ENCODE measurements at places on chromosomes 2 and 18.

- no peak for DNase-seq
Measured at GRCh38 chr18:43271593-43272432, 5.5 kb downstream of the SYT4 start.

DNA sequence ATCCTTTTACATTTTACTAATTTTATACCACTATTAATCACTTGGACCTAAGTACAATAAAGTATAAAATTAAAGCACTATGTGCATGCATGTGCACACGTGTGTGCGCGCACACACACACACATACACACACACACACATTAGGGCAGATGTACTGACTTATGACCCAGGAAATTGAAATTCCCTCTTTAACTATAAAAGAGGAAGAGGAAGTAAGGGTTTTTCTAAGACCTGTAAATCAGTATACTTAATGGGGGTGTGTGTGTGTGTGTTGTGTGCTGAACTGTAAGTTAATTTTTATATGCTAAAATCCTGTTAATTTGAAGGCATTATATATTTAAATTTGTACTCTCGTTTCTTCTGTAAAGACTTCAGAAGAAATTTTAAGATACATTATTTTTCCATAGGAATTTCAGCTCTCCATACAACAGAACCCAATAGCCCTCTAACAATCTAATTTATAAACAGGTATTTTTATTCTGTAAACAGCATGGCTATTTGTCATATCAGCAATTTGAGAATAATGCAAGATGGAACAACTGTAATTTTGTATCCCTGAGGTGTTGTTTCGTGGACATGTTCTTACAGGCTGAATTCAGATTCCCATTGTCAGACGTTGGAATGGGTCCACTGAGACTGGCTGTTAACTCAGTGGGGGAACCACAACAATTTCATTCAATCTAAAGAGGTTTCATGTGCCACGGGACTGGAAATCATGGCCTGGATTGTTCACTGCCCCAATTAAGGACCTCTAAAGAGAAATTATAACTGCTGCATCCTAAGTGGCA is 90.9 kb downstream of the PLA2R1 start:
- DNase-seq: no peak

DNA sequence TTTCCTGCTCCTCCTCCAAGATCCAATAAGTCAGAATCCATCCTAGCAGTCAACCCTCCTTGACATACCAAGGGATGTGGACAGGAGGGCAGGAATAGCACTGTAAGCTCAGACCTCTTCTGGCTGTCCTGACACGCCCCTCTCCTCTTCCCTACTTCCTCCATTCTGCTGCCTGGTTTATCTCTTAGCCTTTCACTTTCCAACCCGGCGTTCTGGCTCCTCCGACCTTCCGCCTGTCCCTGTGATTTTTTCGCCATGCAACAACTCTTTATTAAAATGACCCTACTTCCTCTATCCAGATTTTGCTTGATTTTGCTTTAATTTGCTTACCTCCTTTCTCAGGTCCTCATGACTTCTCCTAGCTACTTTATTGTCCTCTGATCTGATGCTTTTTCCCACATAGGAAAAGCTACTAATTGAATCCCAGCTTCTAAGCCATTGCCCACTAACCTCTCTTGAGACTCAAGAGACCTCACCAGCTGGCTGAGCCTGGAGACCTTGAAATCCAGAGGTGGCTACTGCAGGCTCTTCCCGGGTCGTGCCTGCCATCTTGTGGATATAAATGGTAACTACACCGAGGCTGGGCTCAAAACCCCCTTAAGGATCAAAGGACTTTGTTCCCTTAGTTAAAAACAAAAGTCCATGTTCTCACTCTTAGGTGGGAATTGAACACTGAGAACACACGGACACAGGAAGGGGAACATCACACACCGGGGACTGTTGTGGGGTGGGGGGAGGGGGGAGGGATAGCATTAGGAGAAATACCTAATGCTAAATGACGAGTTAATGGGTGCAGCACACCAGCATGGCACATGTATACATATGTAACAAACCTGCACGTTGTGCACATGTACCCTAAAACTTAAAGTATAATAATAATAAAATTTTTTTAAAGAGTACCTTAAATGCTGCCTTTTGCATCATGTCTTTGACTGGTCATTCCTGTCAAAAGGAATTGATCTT is 139.4 kb downstream of the AKAIN1 start:
- peak; percentile 46 for DNase-seq

DNA sequence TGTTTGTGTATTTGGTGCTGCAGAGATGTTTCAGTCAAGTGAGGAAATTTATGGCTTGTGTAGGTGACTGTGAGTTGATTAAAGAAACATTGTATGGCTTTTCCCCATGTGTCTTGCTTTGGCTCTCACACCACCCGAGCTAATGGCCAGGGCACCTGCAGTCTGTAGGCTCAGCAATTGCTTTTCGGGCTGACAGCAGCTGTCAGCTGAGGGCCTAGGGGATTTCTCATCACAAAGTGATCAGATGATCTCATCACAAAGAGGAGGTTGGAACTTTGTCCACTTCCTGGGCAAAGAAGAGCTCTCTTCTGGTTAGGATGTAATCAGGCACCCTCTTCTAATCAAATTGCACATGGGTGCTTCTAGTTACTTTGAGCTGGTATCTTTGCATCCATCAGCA is 632.2 kb downstream of the SLC4A3 start:
- no peak for DNase-seq

GRCh38 chr2:137938204-137938603 is 26.1 kb upstream of the HNMT start:
- no peak for DNase-seq

- DNase-seq: no peak
Measured at GRCh38 chr2:71285706-71286105, 45.9 kb upstream of the ZNF638 start.

DNA sequence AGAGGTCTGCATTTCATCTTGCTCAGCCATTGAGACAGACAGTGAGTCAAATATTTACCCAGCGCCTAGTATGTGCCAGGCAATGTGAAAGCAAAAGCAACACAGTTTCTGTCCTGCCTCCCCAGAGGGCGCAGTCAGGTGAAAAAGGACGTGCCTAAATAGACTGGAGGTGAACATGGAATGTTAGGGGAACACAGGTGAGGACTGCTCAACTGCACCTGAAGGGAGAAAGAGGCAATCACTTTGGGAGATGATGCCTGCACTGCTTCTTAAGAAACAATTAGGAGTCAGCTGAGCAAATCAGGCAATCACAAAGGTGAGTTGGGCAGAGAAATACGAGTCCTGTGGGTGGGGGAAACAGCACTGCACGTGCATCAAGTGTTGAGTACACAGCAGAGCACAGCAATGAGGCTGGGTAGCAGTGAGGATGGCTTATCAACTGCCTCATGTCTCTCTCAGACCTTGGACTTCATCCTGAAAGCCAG is 218.3 kb upstream of the SMAD7 start:
- no peak for DNase-seq

GRCh38 chr2:232287316-232287715 is 91.2 kb upstream of the ALPP start:
- DNase-seq: no peak

GRCh38 chr2:25063876-25064660 is 22.2 kb downstream of the EFR3B start:
- DNase-seq: no peak

GRCh38 chr2:160141912-160142311 is 58.2 kb downstream of the ITGB6 start:
- DNase-seq: no peak

DNA sequence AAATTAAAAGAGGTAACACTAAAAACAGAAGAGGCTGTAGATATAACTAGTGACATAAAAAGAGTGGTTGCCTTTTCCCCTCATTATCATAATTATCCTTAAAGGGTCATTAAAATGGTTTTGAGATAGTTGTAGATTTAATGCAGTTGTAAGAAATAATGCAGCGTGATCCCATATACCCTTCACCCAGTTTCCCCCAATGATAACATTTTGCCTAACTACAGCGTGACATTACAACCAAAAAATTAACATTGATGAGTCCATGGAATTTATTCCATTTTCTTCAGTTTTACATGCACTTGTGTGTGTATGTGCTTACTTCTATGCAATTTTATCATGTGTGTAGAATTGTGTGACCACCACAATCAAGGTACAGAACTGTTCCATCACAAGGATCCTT is 13.2 kb upstream of the RMND5A start:
- DNase-seq: no peak

GRCh38 chr2:240227538-240228428 is 87.3 kb upstream of the OTOS start:
- DNase-seq: no peak

Measured in activated CD4-positive, alpha-beta T cell treated with anti-CD3 and anti-CD28 coated beads for 24 hours (primary cell).